Activated CD8-positive, alpha-beta memory T cell treated with anti-CD3 and anti-CD28 coated beads for 48 hours (primary cell): ENCODE measurements at places on chromosomes 12 and 14.
A peak's percentile ranks its signal among the peaks of the same experiment; 100 is the strongest.

GRCh38 chr12:132324841-132325732, 4.3 kb downstream of the GALNT9 start:
- DNase-seq = no peak

DNA sequence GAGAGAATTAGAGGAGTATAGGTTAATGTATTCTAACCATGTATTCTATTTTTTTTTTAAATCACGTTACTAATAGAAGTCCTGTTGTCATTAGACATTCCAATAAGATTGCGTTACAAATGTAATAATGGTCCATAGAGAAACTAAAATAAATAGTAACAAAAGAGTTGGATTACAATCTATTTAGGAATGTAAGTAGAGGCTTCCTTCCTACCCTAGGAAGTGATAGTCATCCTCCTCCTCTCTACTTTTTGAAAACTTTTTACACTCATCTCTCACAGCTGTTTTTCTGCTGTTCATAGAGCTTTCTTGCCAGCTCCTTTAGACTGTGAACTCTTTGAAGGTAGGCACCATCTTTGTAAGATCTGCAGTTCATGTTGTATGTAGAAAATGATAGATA, 23.6 kb downstream of the TRHDE start:
- DNase-seq = no peak

DNA sequence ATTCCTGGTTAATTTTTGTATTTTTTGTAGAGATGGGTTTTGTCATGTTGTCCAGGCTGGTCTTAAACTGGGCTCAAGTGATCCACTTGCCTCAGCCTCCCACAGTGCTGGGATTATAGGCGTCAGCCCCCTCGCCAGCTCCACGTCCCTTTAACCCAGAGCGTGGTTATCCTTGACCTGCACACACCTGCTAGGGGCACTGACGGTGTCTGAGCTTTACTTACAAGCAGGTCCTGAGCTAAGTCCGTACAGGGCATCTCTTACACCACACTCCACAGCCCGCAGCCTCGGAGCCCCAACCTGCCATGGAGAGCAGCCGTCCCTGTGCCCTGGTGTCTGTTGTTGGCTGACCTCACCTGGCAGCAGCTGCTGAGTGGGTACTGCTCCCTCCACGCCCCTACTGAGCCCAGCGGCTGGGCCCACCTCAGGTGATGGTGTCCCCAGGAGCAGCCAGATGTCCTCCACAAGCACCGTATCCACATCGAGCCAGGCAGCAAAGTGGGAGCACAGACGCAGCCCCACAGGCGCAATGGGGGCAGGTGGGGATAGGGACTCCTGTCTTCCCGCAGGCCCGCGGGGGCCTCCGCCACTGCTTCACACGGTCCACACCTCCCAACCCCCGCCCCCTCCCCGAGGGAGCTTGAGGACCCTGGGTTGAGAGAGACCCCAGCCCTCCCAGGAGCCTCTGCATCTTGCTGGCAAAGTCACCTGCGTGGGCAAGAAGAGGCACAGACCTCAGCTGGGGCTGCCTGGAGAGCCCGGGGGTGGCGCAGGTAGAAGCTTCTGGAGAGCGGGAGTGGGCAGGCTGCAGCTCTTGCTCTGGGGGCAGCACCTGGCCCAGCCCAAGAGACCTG, 325.4 kb upstream of the SFSWAP start:
- DNase-seq = no peak

DNA sequence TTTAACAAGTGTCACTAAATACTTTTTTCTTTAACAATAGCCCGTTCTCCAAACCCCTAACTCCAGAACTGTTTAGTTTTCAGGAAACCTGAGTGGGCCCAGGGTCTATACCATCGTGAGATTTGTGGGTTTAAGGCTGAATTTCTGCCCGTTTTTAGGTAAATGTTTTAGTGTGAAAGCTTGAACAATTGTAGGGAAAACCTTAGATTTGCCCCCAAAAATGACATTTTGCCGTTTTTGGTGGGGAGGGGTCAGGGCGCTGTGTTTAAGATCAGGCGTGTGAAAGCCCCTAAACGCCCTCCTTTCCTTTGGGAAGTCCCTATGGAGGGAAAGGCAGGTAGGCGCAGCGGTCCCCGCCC, 320 bp upstream of the PRPF39 start:
- no peak for DNase-seq

- no peak for DNase-seq
Observed at GRCh38 chr14:80455031-80455430, 243.7 kb upstream of the DIO2 start.

DNA sequence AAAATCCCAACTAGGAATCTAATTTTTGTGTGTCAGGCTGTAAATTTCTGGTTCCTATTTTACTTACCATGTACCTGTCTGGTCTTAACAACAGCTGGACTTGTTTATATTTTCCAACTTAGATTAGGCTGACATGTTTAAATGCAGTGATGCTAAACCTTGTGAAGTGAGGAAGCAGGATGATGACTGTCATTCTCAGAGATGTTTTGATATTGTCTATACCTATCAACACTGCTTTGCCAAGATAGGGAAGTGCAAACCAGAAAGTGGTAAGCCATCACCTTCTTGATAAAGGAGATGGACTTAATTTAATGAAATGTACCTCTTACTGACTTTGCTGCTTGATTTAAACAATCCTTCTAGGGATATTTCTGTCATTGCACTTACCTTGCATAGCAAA, 2.1 kb downstream of the BICD1 start:
- DNase-seq = no peak

DNA sequence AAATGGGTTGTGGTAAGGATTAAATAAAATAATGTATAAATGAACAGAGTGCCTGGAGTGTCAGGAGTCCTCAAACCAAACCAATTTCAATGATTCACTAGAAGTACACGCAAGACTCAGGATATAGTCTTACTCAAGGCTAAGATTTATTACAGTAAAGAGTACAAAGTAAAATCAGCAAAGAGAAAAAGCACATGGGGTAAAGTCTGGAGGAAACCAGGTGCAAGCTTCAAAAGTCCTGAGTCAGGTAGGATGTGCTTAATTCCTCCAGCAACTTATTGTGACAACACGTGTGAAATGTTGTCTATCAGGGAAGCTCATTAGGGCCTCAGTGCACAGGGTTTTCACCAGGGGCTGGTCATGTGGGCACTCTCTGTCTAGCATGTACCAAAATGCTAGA, 105.8 kb upstream of the NAP1L1 start:
- no peak for DNase-seq

GRCh38 chr12:121465921-121466793, 66.2 kb downstream of the RNF34 start:
- peak; percentile 16 for DNase-seq

DNA sequence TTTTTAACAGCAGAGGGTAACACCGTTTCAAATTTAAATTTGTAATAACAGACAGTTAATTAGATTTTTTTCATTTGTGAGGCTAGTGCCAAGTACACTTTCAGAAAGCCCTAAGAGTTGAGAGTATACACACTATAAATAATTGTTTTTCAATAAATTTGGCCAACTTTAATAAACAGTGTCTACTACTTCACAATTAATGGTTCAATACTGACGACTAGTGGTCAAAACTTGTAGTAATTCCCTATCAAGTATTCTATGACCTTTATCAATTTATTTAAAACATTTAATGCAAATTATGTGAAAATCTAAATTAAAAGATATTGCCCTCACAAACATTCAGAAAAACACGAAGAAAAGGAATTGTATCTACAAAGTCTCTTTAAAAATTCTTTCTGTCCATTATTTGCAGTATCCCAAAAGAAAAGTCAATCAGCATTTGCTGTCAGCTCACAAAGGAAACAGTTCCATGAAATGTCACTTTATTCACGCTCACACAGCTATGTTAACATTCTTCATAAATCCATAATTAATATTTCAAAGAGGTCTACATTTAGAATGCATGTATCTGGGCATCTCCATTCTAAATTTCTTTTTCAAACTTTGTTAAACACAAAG, 91.2 kb downstream of the CEP128 start:
- DNase-seq = no peak

- DNase-seq = no peak
Observed at GRCh38 chr12:76879710-76880518, 1.1 kb upstream of the CSRP2 start.
